ENCODE measurements at places on chromosomes 5 and 9.
A peak's percentile ranks its signal among the peaks of the same experiment; 100 is the strongest.

GRCh38 chr9:111966124-111966723, 69.6 kb downstream of the UGCG start:
- peak; percentile 80 for DNase-seq

DNA sequence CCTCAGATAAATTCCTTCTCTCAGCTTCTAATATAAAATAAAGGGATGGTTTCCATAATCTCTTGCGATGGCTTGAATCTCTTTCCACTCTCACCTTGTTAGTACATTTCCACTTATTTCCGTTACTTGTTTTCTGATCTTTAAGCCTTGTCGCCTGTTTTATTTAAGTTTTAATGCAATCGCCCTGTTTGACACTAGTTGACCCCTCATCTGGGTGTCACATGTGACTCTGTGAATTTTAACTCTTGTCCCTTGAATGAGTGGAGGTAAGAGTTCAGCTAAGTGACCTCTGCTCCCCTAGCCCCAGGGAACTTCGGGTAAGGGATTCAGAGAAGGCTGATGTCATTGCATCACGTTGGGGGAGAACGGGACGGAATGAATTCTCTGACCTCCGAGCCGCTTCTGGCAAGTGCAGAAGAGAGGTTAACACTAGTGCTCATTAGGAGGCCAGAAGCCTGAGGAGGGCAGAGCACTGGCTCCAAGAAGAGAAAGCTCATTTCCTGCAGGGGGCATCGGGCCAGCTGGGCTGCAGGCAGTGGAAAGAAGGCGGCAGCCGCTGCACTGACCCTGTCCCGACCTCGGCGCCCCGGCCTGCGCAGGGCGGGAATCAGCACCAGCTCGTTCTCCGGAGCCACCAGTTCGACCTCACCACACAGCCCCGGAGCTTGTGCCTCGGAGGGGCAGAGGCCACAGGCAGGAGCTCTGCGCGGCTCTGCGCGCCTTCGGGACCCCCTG, 569 bp downstream of the HINT2 start:
- peak; percentile 65 for DNase-seq

GRCh38 chr5:103657301-103657700, 94.7 kb upstream of the NUDT12 start:
- no peak for DNase-seq

DNA sequence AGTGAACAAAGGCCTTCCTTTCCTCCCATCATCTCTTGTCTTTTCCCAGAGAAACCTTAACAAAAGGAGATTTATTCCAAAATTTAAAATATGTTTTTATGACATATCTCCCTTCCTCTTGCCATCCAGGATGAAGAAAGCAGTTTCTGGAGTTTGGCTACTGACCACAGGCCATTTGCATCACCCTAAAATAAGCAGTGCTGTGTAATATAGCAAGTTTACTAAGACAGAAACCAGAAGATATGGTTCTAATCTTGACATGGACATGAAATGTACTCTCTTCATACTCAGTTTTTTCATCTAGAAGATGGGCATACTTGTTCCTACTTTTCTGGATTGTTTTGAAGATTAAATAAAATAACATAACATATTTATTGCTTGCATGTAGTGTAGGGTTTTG, 50.2 kb upstream of the ZFAND5 start:
- no peak for DNase-seq

- DNase-seq = no peak
These were observed 65.6 kb upstream of the TRIO start for GRCh38 chr5:14077501-14077900.
